ENCODE measurements at places on chromosomes 3 and 15.

GRCh38 chr15:67366904-67367303 is 112.3 kb downstream of the IQCH start:
- H3K4me3 ChIP-seq: no peak overlapping the region
- H3K36me3 ChIP-seq: no peaks in the 10 kb centered on the region
- no peak overlapping the region for H3K27ac ChIP-seq
- H3K27me3 ChIP-seq: no peaks in the 10 kb centered on the region
- DNase-seq: no peak
- H3K4me1 ChIP-seq: no peaks in the 10 kb centered on the region

- no peak for DNase-seq
- no peaks in the 10 kb centered on the region for H3K4me1 ChIP-seq
- H3K36me3 ChIP-seq: no peaks in the 10 kb centered on the region
- no peaks in the 10 kb centered on the region for H3K27me3 ChIP-seq
Measured at GRCh38 chr15:57550640-57551039, 41.1 kb upstream of the MYZAP start.

GRCh38 chr3:138908846-138909245 is 38.1 kb downstream of the FOXL2 start:
- H3K36me3 ChIP-seq: no peaks in the 10 kb centered on the region
- H3K27me3 ChIP-seq: no peaks in the 10 kb centered on the region
- no peak overlapping the region for H3K4me3 ChIP-seq
- no peak overlapping the region for H3K27ac ChIP-seq
- DNase-seq: no peak

GRCh38 chr15:55108448-55108847 is 88.3 kb downstream of the RSL24D1 start:
- no peaks in the 10 kb centered on the region for H3K27me3 ChIP-seq
- no peak for DNase-seq
- H3K4me3 ChIP-seq: no peak overlapping the region
- H3K36me3 ChIP-seq: no peaks in the 10 kb centered on the region
- H3K4me1 ChIP-seq: no peaks in the 10 kb centered on the region

DNA sequence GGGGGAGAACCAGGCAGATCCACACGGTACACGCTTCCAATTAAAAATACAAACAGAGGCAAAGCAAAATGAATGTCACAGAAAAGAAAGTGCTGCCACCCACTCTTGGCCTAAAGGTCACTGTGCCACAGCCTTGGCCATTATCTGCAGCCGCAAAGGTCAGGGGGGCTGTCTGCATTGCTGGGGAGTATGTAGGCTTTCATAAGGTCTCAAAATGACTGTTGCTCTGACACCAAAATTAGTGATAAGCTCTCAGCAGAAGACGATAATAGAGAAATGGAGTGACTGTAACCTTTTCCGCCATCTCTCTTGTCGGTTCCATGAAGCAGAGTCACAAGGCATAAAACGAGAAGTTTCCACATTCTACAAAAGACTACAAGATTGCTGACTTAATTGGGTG is 374.2 kb upstream of the ICE2 start:
- no peak overlapping the region for H3K4me3 ChIP-seq
- peaks cover 10% of the 10 kb centered on the region for H3K4me1 ChIP-seq
- no peak overlapping the region for H3K27ac ChIP-seq
- DNase-seq: no peak
- no peaks in the 10 kb centered on the region for H3K27me3 ChIP-seq

DNA sequence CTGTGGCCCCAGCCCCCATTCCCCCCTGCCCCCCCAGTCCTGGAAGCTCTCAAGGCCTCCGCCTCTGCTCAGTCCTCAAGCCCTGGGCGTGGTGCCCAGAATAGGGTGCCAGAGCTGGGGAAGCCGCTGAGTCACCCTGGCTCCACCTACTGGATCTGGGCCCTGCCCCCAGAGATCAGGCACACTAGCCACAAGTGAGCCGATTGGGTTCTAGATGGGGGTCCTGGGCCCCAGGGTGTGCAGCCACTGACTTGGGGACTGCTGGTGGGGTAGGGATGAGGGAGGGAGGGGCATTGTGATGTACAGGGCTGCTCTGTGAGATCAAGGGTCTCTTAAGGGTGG is 5.7 kb downstream of the EIF4G1 start:
- H3K36me3 ChIP-seq: peaks cover 34% of the 10 kb centered on the region
- H3K4me1 ChIP-seq: no peaks in the 10 kb centered on the region
- no peak overlapping the region for H3K27ac ChIP-seq

DNA sequence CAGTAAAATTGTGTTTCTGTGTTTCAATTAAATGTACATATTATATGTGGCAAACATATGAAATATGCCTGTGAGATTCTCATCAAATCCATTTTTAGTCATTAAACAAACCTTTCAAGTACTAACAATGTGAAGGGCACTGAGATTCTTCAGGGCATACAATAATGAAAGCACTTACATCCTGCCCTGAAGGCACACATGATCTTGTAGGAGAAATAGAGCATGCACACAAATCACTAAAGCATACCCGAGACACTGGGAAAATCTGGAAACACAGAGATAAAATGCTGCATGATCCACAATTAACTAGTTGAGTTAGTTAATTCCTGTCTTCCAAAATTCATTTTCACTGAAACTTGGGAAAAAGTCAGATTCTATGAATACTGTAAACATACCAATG is 810.5 kb upstream of the NECTIN3 start:
- no peak for DNase-seq
- H3K27me3 ChIP-seq: no peaks in the 10 kb centered on the region
- H3K36me3 ChIP-seq: no peaks in the 10 kb centered on the region
- no peaks in the 10 kb centered on the region for H3K4me1 ChIP-seq

- no peak overlapping the region for H3K27ac ChIP-seq
- no peaks in the 10 kb centered on the region for H3K36me3 ChIP-seq
- H3K27me3 ChIP-seq: no peaks in the 10 kb centered on the region
- no peaks in the 10 kb centered on the region for H3K4me1 ChIP-seq
- DNase-seq: no peak
Measured at GRCh38 chr3:14039149-14039548, 85.5 kb downstream of the CHCHD4 start.

- H3K27me3 ChIP-seq: no peaks in the 10 kb centered on the region
Measured at GRCh38 chr3:111506435-111506834, 35.6 kb upstream of the CD96 start.

DNA sequence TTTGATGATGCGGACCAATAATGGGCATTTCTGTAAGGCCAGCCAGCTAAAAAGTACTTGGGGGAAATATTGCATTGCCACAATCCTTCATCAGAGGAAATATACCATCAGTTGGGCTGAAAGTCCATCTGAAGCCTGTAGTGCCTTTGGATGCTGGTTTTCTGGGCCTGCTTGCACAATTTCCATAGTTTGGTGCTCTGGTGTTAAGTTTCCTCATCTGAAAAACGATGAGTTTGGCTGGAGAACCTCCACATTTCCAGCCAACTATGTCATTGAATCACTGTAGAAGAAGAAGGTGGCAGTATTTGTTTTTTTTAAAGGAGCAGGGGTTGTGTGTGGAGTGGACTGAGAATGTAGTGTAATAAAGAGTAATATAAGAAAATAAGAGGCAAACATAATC is 10.1 kb downstream of the CCNB2 start:
- H3K4me1 ChIP-seq: no peaks in the 10 kb centered on the region
- no peaks in the 10 kb centered on the region for H3K27me3 ChIP-seq
- no peak for DNase-seq
- no peak overlapping the region for H3K27ac ChIP-seq

DNA sequence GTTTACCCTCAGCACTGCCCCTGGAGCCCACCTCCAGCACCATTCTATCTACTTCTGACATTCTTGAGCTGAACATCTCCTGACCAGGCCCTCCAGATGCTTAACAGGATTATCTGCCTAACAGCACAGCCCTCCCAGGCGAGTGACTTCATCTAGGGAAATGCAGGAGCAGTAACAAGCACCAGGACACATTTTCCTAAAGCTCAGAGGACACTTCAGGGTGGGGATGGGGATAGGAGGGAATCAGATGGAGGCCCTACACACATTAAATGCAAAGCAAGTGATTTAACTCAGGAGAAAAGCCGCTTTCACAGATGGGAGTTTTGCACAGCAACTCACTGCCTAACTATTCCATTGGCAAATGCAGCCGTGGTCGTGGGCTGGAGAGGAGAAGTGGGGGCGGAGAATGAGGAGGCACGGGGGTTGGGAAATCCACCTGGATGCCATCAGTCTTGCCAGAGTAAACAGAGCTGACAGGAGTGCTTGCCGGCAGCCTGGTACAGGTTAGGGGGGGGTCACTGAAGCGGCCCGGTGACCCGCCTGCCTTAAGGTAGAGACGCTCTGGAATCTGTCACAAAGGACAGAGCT is 21.3 kb upstream of the BNC1 start:
- H3K27ac ChIP-seq: no peak overlapping the region
- H3K4me1 ChIP-seq: no peaks in the 10 kb centered on the region
- no peak overlapping the region for H3K4me3 ChIP-seq
- no peak for DNase-seq
- peaks cover 4% of the 10 kb centered on the region for H3K27me3 ChIP-seq

DNA sequence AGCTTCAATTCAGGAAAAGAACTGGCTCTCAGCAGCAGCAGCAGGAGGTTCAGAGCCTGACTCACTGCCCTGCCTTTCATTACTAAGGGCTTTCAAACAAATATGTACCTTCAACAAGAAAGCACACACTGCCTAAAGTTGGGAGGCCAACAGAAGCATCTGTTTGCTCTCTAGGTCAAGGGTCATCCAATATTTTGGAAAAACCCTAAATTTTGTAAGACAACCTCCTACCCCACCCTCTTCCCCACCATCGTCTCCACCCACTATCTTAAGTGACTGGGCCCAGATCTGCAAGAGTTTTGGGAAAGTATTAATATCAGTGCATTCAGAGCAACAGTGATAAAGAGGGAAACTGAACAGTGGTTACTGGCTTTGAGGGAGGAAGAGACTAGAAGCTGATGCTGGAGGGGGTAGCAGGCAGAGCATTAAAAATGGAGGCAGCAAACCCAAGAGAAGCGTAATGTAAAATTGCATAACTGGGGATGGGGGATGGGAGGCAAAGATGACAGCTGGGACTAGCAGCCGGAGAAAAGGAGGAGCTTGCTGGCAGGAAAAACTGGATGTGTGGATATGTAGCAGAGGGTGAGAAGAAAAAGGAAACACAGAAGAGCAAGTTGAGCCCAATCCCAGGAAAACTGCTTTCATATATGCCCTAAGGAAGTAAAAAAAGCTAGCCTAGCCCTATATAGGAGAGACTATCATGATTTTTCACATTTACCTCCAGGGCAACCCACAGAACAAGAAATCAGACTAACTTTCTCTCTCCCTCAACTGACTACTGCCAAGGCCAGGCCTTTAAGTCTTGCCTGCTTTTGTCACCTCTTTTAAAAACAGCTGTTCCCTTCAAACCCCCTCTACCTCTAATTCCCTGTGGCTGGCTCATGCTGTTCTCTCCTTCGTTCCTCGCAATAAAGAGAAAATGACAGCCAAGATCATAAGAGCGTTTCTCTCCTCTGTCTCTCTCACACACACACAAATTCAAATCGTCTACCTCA is 31.4 kb downstream of the NPTN start:
- H3K27ac ChIP-seq: no peak overlapping the region
- no peak overlapping the region for H3K4me3 ChIP-seq
- H3K36me3 ChIP-seq: no peaks in the 10 kb centered on the region
- DNase-seq: no peak
- peaks cover 16% of the 10 kb centered on the region for H3K4me1 ChIP-seq

- H3K4me3 ChIP-seq: no peak overlapping the region
- no peaks in the 10 kb centered on the region for H3K27me3 ChIP-seq
- no peaks in the 10 kb centered on the region for H3K36me3 ChIP-seq
- no peak for DNase-seq
Measured at GRCh38 chr15:63221346-63221745, 31.9 kb downstream of the RAB8B start.

DNA sequence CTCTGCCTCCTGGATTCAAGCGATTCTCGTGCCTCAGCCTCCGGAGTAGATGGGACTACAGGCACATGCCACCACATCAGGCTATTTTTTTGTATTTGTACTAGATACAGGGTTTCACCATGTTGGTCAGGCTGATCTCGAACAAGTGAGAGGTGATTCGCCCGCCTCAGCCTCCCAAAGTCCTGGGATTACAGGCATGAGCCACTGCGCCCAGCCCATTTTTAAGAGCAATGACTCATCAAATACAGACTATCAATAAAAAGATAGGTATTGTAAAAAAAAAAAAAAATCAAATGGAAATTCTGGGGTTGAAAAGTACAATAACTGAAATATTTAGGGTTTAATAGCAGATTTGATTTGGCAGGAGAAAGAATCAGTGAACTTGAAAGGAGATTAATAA is 129.0 kb downstream of the TJP1 start:
- H3K4me1 ChIP-seq: no peaks in the 10 kb centered on the region
- H3K36me3 ChIP-seq: no peaks in the 10 kb centered on the region
- no peaks in the 10 kb centered on the region for H3K27me3 ChIP-seq
- no peak overlapping the region for H3K4me3 ChIP-seq
- no peak overlapping the region for H3K27ac ChIP-seq

- H3K4me1 ChIP-seq: no peaks in the 10 kb centered on the region
- no peaks in the 10 kb centered on the region for H3K36me3 ChIP-seq
- H3K27ac ChIP-seq: no peak overlapping the region
- no peak for DNase-seq
- H3K4me3 ChIP-seq: no peak overlapping the region
Measured at GRCh38 chr3:126530171-126531050, 6.5 kb downstream of the CHST13 start.

DNA sequence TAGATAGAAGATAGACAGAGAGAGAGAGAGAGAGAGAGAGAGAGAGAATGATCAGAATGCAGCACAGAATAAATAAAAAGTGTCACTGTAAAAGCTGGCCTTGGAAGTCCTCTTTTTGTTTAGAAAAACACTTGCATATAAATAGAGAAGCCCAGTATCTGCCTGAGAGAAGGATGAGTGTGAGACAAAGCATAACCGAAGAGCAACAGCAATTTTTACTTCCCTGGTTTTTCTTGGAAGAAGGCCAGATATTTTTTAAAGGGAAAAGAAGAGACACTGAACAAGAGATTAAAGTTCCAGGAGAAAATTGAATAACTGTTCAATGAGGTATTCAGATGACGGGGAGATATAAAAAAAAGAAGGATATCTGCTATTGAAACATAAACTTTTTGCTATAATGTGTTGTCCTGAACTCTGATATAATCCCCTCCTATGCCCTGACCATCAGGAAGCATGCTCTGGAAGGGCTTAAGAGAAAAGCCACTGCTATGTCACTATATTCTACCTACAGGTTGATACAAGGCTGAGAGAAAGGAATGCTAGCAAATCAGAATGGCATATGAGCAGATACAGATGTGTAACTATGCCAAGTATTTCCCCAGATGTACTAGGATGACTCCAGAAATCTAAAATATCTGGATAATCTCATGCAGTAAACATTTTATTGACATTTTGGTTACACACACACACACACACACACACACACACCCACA is 358.9 kb downstream of the RBMS3 start:
- no peaks in the 10 kb centered on the region for H3K27me3 ChIP-seq
- H3K4me3 ChIP-seq: no peak overlapping the region
- DNase-seq: no peak
- H3K4me1 ChIP-seq: no peaks in the 10 kb centered on the region
- no peak overlapping the region for H3K27ac ChIP-seq

DNA sequence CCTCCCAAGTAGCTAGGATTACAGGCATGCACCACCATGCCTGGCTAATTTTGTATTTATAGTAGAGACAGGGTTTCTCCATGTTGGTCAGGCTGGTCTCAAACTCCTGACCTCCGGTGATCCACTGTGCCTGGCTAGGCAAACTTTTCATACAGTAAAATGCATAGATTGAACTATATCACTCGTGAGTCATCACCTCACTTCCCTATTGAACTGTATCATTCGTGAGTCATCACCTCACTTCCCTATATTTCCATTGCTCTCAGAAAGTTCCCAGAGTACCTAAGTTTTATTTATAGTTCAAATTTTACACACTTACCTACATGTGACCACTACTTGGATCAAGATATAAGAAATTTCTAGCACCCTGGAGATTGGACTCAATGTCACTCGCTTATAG is 73.6 kb upstream of the ACAD9 start:
- H3K4me3 ChIP-seq: no peak overlapping the region
- H3K4me1 ChIP-seq: peaks cover 51% of the 10 kb centered on the region
- peaks cover 14% of the 10 kb centered on the region for H3K36me3 ChIP-seq
- no peaks in the 10 kb centered on the region for H3K27me3 ChIP-seq
- peak overlapping the region; percentile 74 for H3K27ac ChIP-seq

Data from naive thymus-derived CD4-positive, alpha-beta T cell (primary cell).